Fibroblast of lung (primary cell): ENCODE measurements at places on chromosomes 3 and 15.

GRCh38 chr3:51400166-51400565 lies 9.1 kb downstream of the RBM15B start:
- no peak for DNase-seq

- DNase-seq: peak; percentile 49
Measured at GRCh38 chr3:102037209-102037608, 187.9 kb downstream of the NFKBIZ start.

GRCh38 chr3:81758275-81758674 lies 3.2 kb downstream of the GBE1 start:
- DNase-seq: peak; percentile 92

DNA sequence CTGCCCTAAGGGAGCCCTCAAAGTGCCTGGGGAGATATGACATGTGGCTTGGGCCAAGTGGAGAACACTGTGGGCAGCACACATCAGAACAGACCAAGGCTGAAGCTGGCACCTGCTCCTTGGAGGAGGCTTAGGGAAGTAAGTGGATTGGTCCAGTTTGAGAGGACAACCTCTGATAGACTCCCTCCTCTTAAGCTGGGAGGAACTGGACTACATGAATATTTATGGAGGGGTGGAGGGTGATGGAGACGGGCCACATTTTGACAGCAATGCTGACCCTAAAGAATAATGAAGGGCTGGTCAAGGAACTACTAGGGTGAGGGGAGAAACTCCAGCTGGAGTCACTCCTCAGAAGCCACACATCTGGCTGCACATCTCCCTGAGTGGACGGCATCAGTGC lies 6.5 kb upstream of the CD276 start:
- no peak for DNase-seq

DNA sequence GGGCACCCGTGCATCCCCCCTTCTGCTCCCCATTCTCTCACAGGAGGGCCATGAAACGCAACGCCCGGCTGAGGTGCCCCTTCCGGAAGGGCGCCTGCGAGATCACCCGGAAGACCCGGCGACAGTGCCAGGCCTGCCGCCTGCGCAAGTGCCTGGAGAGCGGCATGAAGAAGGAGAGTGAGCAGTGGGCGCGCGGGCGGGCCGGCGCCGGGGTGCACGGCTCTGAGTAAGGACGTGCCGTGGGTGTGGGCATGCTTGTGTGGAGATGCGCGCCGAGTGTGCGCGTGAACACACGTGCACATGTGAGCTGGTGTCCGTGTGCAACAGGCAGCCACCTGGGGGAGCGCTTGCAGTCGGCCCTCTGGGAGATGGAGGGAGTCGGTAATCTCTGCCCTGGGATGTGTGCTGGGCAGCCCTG lies 28.1 kb downstream of the NR1I2 start:
- DNase-seq: peak; percentile 39

DNA sequence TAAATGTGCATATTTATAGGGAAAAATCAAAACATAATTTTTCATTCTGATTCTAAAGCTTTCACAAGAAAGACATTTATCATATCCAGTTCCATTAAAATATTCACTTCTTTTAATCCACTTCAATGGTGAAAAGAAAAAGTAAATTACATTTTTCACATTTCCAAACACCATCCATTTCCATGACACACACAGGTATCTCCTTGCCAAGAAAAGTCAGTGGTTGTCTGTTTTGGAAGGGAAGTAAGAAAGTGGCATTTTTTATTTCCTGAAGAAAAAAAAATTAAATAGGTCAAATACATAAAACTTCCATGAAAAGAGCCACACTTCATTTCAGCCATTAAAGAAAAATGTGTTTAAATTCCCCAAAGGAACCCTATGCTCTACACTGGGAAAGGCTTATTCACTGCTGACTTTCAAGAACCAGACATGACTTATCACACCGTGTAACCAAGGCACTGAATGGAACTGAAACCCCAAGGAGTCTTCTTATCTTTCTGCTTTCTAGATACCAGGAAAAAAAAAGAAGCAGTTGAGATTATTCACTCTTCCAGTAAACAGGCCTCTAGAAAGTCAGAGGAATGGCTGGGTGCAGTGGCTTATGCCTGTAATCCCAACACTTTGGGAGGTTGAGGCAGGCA lies 44.5 kb downstream of the OSBPL10 start:
- peak; percentile 88 for DNase-seq

- DNase-seq: peak; percentile 64
Measured at GRCh38 chr3:177694316-177694715, 497.0 kb upstream of the TBL1XR1 start.

DNA sequence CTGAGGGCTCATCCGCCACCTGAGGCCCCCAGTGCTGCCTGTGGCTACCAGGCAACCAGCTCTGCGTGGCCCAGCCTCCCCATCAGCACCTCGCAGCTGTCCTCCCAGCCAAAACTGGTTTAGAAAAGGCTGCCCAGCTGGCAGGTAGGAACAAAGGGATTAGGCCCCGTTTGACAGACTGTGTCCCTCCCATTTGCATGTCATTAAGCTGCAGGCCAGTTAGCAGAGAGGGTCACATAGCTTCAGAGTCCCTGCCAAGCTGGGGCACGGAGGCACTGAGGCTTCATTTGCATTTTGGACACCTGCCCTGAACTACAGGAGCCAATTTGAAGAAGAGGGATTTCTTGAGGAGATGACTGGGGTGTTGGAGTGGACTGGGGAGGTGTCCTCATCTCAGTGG lies 177.9 kb downstream of the TLE3 start:
- DNase-seq: no peak

GRCh38 chr15:29090617-29091466 lies 178.8 kb downstream of the NSMCE3 start:
- DNase-seq: peak; percentile 28

DNA sequence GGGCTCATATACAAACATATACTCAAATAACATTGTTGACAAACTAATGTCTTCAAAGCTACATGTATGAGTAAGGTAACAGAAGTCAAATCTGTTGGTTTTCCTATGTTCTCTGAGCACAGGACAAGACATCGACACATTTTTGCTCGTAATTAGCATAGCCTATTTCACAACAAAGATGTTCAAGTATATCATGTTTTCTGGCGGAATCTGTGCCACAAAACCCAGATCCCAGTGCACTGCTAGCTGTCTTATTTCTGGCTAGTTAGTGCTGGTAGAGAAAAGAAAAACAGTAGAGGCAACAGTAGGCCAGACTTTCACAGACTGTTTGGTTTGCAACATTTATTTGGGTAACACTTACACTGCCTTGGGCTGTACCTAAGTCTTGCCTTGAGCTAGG lies 51.2 kb downstream of the RUBCN start:
- no peak for DNase-seq
